ENCODE measurements at places on chromosomes 7 and 10.

GRCh38 chr7:30166155-30166840, 31.5 kb downstream of the MTURN start:
- DNase-seq: no peak

GRCh38 chr10:86862786-86863483, 94.5 kb downstream of the MMRN2 start:
- DNase-seq: no peak

GRCh38 chr7:22468609-22469008, 31.4 kb downstream of the STEAP1B start:
- DNase-seq: no peak

DNA sequence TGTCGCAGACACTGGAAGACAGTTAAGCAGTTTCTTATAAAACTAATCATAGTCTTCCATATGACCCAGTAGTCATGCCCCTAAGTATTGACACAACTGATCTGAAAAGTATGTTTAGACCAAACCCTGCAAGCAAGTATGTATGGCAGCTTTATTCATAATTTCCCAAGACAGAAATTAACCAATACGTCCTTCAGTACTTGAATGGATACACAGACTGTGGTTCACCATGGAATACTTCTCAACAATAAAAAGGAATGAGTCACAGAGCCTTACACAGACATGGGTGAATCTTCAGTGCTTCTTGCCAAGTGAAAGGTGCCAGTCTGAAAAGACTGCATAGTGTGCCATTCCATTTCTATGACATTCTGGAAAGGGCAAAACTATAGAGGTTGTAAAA, 50.2 kb upstream of the AKR1E2 start:
- DNase-seq: peak; percentile 65

DNA sequence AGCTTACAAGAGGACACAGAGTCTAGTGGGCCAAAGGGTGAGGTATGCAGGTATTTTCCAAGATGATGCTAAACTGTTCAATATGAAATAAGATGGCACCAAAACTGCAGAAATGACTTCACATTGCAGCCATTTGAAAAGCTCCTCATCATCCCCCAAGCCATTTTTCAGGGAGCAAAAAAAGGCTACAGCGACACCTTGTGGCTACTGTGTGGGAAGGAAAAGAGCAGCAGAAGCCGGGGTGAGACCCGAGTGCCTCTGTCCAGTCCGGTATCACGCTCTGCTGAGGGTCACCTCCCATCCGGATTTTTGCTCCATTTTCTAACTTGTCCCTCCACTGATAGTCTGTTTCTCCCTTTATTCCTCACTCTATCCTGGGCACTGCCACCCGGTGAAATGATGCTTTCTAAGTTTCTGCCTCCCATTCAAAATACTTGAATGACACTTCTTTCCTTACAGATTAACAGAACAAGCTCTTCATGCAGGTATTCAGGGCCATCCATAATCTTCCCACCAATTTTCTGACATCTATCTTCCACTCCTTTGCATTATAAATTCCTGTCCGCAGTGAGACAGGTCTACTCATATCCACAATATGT, 220.2 kb downstream of the DGKI start:
- DNase-seq: peak; percentile 49

DNA sequence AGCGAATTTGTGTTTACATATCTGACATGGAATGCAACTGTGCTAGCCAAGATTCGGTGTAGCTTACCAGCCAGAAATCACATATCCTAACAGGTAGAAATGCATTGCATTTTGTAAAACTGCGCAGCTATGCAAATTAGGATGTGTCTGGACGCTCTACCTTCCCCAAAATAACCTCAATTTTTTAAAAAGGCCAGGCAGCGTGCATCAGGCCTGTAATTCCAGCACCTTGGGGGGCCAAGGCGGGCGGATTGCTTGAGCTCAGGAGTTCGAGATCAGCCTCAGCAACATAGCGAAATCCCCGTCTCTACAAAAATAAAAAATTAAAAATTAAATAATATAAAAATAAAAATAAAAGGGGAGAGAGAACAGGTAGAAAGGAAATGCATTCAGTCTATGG, 305.0 kb downstream of the TYW1 start:
- no peak for DNase-seq
